Right renal pelvis (tissue), 4 donors: ENCODE measurements at places on chromosomes 6 and 20. TPM values are rescaled to one million over a fixed set of nuclear protein-coding genes. Genes with fewer than 3 reads are reported as not detected.

Gene ZSCAN16
- 12.3 TPM for polyA plus RNA-seq

DNA sequence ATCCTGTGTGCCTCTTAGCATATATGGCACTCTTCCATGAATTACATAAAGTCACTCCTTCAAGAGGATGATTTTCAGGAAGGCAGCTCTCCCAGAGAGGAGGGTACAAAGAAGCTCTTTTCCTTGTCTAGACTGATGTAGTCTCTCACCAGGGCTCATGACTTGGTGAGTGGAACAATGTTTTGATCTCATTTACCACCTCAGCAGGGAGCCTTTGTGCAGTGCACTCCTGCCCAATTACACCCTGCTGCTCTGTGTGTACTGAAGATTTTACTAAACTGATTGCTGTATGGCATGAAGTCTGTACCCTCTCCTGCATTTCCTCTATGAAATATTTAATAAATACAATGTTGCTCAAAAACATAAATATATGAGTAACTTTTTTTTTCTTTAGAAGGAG, 598.3 kb upstream of the HS3ST5 start:
- DNase-seq: no peak

Gene LY86
- 1.2 TPM for polyA plus RNA-seq

- DNase-seq: no peak
These were observed 41.5 kb upstream of the KCNQ5 start for GRCh38 chr6:72580281-72580940.

DNA sequence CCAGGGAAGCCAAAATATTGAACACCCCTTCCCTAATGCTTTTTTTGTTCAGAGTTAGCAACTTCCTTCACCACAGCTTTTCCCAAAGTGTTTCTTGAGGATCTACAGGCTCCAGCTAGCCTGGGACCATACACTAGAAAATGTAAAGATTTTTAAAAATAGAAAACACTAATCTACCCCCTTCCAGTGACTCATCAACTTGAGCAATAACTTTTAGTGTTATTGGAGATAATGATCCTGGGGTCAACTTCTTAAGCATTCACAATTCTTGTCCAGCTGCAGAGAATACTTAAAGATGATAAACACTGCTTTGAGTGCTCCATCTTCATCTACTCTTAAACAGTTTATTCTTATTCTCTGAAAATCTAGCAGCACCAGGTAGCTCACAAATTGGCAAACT, 131.6 kb downstream of the COL9A1 start:
- no peak for DNase-seq

Gene CDC5L
- 44.7 TPM for polyA plus RNA-seq

Gene KCNB1
- polyA plus RNA-seq: 0.53 TPM

DNA sequence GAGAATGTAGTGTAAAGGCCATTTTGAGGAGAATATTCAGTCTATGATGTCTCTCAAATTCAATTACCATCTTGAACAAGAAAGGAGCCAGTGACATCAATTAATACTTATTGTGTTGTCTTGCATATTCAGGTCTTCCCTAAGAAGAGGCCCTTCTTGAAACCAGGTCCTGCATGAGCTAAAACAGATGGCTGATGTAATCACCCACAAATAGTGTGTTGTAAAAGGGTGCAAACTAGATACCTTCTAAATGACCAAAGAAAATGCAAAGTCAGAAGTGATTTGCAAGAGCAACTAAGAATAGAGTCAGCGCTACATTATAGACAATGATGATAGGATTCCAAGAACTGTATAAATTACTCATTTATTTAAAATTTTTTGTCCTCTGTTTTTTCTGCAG, 97.0 kb downstream of the BTBD3 start:
- no peak for DNase-seq

- DNase-seq: no peak
These were observed 8.4 kb downstream of the CST7 start for GRCh38 chr20:24957326-24958016.

GRCh38 chr6:31525932-31526591, 2.7 kb upstream of the MCCD1 start:
- DNase-seq: no peak

DNA sequence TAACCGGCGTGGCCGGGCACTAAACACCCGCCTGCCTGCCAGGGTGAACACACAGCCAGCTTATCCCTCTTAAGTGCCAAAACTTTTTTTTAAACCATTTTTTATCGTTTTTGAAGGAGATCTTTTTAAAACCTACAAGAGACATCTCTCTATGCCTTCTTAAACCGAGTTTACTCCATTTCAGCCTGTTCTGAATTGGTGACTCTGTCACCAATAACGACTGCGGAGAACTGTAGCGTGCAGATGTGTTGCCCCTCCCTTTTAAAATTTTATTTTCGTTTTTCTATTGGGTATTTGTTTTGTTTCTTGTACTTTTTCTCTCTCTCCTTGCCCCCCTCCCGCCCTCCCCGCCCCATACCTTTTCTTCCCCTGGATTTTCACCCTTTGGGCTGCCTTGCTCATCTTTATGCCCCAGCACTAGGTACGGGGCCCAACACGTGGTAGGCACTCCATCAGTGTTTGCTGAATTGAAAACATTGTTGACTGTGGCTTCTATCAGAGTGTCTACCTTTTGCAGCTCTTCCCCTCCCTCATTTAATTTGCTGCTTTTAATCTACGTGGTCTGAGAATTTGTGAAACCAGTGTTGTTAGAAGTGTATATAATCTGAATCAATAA, 1.5 kb downstream of the ZCCHC3 start:
- DNase-seq: no peak

Gene DLK2
- 0.87 TPM for polyA plus RNA-seq

DNA sequence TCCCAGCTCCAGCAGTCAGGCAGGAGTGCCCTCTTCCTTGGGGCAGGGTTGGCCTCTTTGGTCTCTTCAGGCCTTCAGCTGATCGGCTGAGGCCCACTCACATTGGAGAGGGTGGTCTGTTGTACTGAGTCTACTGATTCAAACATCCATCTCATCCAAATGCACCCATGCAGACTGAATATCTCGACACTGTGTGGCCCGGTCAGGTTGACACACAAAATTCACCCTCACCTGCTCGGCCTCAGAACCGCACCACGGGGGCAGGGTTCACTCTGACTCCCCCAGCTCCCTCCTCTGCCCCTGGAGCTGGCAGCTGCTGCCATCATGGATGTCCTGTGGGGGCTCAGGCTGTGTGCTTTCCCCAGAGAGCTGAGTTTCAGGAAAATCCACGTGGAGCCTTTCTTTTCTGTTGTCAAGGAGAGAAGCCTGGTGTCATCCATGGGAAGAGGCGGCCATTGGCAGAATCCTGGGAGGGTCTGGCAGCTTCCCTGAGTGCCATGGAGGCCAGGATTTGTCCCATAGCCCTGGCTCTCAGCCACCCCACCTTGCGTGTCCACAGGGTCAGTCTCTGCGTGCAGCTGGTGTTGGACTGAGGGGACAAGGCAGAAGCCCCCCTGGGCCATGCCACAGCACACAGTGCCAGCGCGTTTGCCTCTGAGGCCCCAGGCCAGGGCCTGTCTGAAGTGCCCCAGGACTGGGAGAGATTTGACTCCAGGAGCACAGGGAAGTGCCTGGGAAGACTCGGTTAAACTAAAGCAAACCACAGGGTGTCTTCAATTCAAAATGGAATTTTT, 114.1 kb downstream of the ERMARD start:
- DNase-seq: no peak

DNA sequence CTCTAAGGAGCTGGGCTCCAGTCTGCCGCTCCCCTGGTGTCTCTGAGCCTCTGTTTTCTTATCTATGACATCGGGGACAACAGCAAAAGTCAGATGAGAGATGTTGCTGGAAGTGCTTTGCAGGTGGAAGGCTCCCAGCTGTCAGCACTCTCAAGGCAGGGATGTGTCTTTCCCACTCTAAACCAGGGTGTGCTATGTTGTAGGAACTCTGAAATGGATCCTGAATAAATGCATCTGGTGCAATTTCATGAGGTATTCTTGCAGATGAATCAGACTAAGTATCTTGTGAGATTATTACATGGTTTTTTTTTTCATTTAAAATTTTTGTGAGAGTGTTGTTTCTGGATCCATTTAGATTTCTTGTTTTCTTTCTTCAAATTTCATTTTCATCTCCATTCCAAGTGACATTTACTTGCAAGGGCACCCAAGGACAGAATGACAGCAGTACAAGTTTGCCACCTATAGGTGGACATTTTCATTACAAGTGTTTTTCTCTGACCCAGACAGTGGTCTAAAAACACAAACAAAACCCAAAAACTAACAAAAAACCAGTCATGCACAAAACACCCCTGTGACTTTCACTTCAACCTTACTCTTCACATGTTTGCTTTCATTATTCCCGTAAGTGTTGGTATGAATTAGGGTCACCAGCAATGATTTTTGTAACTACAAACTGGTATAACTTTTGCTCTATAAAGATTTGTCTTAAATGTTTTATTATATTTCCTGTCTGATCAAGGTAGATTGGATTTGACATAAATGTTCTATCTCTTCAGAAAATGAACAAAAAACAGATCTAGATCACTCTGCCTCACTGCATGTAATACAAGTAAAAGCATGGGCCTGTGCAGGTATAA, 14.7 kb upstream of the SIM1 start:
- DNase-seq: no peak

Gene BACH2
- 12.2 TPM for polyA plus RNA-seq

Gene POM121L2
- not detected for polyA plus RNA-seq

DNA sequence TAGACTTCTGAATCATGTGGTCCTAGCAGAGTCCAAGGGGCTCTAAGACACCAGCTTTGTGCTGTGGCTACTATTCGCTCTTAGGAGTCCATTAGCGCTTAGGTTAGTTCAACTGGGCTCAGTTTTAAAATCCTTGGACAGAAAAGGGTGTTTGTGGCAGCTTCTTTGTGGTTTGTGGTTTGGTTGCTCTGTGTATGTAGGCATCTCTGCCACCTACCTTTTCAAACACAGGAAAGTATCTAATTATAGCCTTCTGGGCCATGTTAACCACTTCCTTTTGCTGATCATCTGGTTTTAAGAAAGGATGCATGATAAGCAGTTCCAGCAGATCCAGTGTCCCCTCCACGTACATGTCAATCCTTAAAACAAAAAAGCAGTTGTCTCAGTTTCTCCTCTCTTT, 10.8 kb downstream of the GSTA4 start:
- DNase-seq: no peak

- no peak for DNase-seq
These were observed 146.0 kb downstream of the UNC5CL start for GRCh38 chr6:40893021-40893420.

Gene CTAGE9
- not detected for polyA plus RNA-seq

DNA sequence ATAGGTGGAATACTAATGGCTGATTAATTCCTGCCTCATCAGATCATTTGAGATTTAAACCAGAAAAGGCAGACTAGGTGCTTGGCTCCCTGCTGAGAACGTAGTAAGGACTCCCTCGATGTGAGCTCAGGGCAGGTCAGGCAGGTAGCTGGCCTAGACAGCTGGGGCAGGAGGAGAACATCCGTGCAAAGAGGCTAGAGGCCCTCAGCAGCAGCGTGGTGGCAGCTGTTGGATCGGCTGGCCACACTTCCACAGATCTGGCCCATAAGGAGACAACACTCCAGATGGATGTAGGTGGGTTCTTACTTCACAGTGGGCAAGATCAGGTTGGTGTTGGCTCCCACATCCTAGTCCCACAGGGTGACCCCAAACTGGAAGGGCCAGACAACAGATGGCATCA, 38.5 kb downstream of the EYA2 start:
- DNase-seq: no peak

Gene BPIFB1
- not detected for polyA plus RNA-seq

- DNase-seq: no peak
These were observed 1.0 kb upstream of the HELZ2 start for GRCh38 chr20:63574829-63575743.

DNA sequence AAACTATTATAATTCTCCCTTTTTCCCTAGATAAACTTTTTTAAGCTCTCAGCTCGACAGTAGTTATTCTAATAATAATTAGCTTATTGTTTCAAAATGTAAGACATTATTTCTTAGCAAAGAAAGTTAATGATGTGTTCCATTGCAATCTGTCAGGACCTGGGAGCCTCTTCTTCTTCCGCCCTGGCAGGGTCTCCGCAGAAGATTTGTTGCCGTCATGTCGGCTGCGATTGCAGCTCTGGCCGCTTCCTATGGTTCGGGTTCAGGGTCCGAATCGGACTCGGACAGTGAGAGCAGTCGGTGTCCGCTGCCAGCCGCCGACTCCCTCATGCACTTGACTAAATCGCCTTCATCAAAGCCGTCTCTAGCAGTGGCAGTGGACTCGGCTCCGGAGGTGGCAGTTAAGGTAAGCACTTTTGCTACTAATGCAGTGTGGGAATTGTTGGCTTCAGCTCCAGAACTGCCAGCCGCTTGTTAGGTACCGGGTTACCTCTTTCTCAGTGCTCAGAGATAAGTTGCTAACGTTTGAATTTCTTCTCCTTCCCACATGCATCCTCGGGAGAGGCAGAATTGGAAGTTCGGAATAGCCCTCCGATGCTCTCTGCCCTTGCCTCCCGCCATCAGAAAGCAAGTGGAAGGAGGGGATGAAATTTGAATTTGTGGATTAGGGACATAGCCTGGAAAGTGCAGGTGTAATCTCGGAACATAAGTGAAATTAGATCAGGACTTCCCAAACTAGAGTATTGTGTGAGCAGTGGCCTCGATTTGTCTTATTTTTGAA, at the start of gene CDC40:
TSS of gene CDC40 (plus strand) at position 200 of the 781 bp plus-strand sequence. CDS start at position 218, 18 bp downstream.
- no peak for DNase-seq

- no peak for DNase-seq
These were observed 5.7 kb downstream of the MAP3K7 start for GRCh38 chr6:90581146-90581545.

- no peak for DNase-seq
These were observed 134.2 kb downstream of the MRPL14 start for GRCh38 chr6:43992783-43993644.

- no peak for DNase-seq
These were observed 255.9 kb downstream of the ESR1 start for GRCh38 chr6:152063170-152063921.

GRCh38 chr20:63046841-63047240, 40.1 kb upstream of the BHLHE23 start:
- no peak for DNase-seq

DNA sequence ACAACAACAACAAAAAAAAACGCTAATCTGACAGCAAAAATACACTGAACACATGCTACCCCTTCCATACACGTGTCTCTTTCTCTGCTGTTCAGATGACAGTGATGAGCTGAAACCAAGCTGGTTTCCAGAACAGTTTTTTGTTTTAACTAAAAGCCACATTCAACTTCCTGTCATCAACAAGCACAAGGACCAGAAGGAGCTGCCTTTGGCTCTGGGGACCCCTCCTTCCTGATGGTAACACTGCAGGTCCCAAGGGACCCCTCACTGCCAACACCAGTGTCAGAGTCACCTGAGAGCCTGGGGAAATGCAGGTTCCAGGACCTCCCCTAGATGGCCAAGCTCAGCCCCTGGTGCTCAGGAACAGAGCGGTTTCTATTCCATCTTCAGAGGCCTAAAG, 6.0 kb downstream of the CST7 start:
- DNase-seq: no peak

Gene SLC32A1
- 2.1 TPM for polyA plus RNA-seq

- no peak for DNase-seq
These were observed 8.8 kb upstream of the NKX2-2 start for GRCh38 chr20:21522481-21523280.

Gene ENPP5
- 14.4 TPM for polyA plus RNA-seq

- DNase-seq: no peak
These were observed 43.3 kb downstream of the PPARD start for GRCh38 chr6:35385457-35386202.

Gene TSBP1
- not detected for polyA plus RNA-seq
